LNCaP clone FGC (cell line): ENCODE measurements at places on chromosomes 6 and 20.

DNA sequence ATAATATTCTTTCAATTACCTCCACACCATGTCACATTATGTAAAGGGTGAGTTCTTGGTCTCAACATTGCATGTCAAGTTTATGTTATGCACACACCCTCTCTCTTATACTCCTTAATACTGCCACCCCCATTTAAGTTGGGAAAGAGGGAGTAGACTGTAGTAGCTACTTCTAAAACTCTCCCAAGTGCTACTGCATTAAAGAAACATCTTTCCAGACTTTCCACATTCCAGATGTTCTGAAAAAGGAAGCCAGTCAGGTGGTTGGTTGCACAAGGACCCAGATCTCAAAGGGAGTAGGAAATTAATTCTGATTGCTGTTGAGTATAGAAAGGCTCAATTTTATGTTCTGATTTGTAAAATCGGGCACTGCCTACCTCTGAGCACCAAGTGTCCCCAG, 419.5 kb downstream of the CD83 start:
- no peak for DNase-seq

- no peak for DNase-seq
These were observed 131.1 kb downstream of the UTRN start for GRCh38 chr6:144416244-144416643.

DNA sequence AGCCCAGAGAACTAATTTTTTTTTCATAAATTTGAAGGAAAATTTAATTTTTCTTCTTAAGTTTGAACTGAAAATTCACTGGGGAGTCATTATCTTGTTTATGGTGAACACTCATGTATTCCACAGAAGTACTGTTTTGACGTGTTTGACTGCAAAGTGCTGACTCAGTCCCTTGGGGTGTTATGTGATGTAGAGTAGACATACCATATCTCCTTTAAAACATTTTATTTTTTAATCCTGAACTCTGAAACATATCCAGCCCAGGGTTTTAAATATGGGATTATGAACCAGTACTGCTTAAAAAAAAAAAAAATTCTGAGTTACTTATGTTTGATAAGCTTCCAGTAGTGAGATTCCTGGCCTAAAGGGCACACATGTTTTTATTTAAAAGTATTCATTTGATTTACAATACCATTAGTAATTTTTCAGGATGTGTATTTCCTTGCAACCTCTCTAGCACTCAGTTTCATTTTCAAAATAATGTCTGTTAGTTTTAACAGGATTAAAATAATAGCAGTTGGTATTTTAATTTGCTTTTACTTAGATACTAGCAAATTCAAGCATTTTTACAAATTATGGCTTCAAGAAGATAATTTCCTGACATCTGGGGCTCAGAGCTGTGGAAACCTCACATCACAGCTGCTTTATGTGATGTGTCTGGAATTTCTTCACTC, 81.7 kb upstream of the PDE10A start:
- no peak for DNase-seq

GRCh38 chr20:48102076-48102787, 317.0 kb upstream of the SULF2 start:
- DNase-seq = no peak

DNA sequence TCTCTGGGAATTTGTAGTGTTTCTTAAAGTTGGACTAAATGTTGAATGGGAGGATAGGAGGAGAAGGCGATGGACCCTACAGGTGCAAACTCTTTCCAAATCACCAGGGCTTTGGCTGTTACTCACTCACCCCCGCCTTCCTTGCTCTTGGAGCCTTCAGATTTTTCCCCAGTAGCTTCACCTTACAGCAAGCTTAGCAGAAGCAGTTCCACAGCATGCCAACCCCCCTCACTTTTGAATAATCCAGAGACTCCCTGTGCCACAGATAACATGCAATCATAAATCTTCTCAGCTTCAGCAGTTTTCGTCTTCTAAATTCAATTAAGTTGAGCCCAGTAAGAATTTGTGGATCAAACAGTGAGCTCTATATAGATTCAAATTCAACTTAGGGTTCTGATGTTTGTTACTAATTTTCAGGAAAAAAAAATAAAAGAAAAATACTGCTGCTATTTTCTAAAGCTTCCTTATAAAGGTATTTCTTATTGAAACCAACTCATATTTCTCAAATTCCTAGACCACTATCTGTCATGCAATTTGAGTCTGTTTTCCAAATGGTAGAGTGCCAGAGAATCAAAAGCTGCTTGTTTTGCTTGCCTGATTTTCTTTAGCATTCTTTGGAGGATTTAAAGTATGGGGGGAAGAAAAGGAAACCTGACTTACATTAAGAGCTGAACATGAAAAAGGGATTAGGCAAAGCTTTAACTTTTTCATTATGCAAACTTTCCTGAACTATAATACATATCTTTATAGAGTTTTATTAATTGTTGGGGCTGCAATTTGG, 166.4 kb downstream of the EYA4 start:
- DNase-seq = no peak

DNA sequence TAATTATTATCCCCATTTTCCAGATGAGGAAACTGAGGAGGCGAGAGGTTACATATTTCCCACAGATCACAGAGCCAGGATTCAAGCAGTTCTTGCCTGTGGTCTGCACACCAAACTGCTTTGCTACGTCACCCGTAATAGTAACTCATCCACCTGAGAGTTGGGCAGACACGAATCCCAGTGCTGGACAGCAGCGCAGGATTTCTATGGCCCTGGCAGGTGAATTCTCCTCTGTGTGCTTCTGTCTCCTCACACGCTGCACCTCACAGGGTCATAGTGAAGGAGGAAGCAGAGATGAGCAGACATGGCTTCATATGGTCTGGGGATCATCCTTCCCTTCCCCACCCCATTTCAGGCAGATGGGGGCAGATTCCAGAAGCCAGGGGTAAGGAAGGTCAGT, 127.0 kb upstream of the LRFN2 start:
- no peak for DNase-seq

DNA sequence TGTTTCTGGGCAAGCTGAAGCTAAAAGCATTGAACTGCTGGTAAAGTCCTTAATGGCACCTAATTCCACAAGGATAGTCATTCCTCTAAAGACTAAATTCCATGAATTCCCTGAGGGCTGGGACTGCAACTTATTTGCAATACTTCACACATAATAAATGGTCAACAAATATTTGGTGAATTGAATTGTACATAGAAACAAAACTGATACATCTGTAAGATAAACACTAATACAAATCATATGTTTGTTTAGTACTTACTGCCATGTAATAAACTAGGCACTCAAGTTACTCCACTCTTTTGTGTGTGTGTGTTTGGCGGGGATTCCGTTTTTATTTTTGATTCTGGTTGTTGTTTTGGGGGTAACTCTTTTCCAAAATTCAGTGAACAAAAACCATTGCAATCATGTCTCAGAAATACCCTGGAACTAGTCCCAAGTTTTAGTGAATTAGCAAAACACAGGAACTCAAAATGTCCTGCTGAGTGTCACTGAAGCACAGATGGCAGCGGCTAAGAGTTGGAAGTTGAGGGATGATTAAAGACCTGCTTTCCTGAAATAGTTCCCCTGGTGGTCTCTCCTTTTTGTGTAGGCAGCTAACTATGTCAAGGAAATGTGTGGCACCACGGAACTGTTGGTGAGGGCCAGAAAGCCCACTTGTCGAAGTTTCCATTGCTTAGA, 74.8 kb upstream of the SNRPB2 start:
- DNase-seq = peak; percentile 70

- no peak for DNase-seq
These were observed 20.3 kb downstream of the MMS22L start for GRCh38 chr6:97262676-97263075.

GRCh38 chr6:70764706-70765105, 97.0 kb downstream of the SMAP1 start:
- DNase-seq = no peak

GRCh38 chr6:146194434-146194833, 165.6 kb downstream of the GRM1 start:
- DNase-seq = no peak

GRCh38 chr6:40536442-40536841, 50.7 kb downstream of the LRFN2 start:
- no peak for DNase-seq

DNA sequence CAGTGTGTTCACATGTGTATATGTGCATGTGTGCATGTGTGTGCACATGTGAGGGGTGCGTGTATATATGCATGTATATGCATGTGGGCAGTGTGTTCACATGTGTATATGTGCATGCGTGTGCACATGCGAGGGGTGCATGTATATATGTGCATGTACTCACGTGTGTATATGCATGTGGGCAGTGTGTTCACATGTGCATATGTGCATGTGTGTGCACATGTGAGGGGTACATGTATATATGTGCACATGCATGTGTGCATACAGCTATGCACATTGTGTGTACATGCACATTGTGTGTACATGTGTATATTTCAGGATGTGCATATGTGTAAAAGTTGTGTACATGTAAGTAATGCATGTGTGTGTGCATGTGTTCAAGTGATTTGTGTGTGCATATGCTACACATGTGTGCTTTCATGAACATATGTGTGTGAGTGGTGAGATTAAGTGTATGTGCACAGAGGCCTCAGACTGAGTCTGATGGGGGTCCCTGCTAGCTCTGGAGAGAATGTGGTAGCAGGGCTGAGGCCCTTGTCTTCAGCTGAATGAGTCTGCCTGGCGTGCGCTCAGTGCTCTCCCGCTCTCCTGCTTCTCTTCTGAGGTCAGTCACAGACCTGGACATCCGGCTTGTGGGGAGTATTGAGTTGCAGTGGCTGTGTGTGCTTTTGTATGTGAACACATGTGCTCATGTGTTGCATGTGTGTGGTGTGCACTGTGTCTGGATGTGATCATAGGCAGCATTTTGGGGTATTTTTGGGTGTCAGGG, 19.9 kb upstream of the MYT1 start:
- DNase-seq = no peak

DNA sequence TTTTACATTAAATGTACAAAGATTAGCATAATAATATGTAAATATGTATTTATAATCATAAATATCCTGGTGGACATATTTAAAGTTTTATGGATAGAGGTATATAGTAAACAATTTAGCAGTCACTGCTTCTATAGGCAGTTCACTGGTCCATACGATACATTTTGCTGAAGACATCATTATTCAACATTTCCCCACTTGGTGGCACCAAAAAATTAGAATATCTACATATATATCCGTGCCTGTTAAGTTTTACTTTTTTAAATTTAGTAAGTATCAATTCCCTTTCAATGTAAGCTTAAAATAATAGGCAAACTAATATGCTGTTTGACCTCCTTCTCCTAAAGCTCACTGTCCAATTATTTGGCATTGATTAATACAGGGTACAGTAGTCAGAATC, 64.2 kb downstream of the LMBRD1 start:
- no peak for DNase-seq

GRCh38 chr6:162917506-162917905, 189.7 kb downstream of the PACRG start:
- DNase-seq = no peak

- DNase-seq = no peak
These were observed 36.1 kb downstream of the CRYBG1 start for GRCh38 chr6:106396426-106397220.

DNA sequence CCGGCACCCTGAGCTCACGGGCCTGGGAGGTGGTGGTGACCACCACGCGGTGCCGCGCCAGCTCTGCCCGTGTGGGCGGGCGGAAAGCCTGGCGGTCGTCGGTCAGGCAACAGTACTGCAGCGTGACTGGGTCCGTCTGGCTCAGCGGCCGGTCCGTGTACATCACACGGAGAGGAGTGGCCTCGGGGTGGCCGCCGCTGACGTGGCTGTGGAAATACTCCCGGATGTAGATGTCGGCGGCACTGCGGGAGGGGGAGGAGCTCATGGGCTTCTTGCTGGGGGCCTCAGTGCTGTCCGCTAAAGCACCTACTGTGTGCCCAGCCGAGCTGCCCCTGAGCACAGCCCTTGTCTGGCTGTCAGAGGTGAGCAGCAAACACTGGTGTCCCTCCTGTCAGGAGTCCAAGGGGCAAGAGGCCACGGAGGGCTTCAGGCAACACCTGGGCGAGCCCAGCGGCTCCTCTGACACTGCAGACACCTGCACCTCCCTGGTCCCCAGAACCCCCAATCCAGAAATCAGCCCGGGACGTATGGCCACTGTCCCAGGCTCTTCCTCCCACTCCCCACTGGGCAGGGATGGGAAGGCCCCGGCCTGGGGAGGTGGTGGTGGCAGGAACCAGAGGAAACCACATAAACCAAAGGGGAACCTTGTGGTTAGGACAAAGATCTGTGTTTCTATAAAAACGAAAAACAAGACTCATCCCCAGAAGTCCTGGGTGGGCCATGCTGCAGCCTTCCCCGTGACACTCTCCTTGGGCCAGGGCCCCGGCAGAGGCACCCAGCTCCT, 6.5 kb downstream of the HELZ2 start:
- DNase-seq = no peak

DNA sequence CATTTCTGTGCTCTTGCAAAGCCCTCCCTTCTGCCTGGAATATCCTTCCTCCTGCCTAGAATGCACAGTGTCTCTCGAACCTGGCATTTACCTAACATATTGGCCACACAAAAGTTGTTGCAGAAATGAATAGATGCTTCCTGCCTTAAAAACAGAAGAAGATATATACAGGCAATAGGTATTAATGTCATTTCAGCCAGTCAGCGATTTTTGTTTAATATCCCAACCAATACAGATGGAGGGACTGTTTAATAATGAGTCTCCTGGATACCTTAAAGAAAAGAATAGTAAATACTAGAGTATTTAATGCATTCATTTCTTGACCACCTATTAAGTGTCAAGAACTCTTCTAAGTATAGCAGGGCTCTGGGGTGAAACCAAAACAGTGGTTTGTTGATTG, 70.3 kb downstream of the MBOAT1 start:
- DNase-seq = no peak

DNA sequence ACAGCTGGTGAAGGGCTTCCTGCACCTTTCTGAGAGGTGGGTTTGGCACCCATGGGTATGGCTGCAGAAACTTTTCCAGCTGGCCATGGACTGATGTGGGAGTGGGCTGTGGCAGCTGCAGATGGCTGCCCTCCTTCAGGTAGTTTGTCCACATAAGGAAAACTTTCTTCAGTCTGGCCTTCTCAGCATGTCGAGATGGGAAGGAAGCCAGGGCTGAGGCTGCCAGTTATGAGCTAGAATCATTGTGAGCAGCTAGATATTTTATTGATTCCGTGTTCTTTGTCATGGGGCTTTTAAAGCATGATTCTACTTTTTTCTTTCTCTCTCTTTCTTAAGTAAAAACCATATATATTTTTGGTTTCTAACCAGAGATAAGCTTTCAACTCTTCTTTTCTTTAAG, 16.6 kb downstream of the NKX2-4 start:
- peak; percentile 28 for DNase-seq

DNA sequence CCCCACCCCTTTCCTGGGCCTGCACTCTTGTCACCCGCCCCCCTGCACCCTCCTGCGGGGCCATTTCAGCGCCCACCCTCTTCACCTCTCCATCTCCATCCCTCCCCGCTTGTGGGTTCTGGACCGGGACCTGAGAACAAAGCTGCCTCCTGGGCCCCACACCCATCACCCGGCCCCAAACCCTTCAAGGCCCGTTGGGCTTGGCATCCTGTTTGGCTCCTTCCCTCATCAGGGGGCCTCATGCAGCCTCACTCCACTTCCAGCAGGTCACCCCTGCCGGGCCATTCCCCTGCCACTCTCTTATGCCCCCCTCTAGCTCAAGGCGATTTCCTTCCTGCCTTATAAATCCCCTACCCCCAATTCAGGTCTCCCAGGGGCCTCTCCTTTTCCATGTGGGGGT, 67.4 kb downstream of the SRC start:
- DNase-seq = no peak

- DNase-seq = no peak
These were observed 190.2 kb downstream of the COL9A1 start for GRCh38 chr6:70112716-70113115.
